NCI-H1417 treated with DMSO at 0.1 percent for 48 hours (cell line): ENCODE measurements at places on chromosomes 7 and 10.

GRCh38 chr10:115107830-115108229 is 14.7 kb downstream of the ATRNL1 start:
- DNase-seq = no peak

DNA sequence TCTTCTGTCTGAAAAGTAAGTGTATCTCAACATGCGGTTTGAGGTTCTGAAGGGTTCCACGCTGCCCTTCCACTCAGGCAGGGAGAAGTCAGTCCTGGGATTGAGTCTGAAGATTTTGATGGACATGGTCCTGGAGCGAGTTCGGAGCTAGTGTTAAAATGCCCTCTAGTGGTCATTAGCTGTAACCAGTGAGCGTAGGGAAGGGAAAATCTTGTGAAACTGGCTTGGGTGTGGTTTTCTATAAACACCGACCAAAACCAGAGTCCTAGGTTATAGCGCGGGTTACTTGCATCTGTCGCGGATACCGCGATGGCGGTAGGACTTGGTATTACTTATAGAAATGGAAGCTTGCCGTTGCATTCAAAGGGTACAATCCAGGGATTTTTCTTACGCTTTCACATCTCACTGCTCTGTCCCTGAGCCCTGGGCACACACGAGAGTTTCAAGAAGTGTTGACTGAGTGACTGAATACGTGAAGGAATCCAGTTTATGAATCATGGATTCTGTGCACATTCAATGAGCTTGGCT is 348.2 kb upstream of the C7orf33 start:
- peak; percentile 33 for DNase-seq

DNA sequence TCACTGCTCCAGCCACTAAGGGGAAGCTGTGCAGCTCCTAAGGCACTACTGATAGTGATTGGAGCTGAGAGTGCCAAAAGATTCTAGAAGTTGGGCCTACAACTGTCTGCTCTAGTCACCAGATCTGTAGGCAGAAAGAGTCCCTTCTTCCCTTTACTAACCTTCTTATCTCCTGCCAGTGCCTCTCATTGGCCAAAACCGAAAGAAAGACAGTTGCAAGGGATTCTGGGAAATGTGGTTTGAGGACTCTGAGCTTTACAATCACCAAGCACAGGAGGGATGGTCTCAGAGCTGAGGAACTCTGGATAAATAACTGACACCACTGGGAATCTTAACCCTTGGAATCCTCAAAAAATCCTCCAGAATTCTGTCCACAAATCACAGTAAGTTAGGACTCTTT is 615.8 kb downstream of the CCSER2 start:
- no peak for DNase-seq

GRCh38 chr10:89305766-89306433 is 4.1 kb downstream of the IFIT2 start:
- no peak for DNase-seq

DNA sequence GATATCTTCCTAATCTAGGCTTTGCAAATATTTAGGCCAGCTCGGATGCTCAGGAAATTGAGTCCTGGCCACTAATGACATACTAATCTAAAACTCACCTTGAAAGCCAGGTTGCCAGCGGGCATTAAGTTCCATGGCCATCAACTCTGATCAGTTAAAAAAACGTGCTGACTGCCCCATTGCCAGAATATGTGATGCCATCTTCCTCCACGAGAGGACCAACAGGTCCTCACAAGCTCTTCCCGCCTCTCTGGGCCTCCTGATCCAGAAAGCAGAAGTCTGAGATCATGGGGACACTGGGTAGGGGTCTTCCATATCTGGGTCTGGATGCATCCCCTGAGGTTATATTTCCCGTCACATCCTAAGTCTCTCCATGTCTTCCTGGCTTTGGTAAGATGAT is 311.3 kb downstream of the TCERG1L start:
- DNase-seq = no peak

GRCh38 chr7:50211130-50212015 is 93.1 kb upstream of the IKZF1 start:
- no peak for DNase-seq

DNA sequence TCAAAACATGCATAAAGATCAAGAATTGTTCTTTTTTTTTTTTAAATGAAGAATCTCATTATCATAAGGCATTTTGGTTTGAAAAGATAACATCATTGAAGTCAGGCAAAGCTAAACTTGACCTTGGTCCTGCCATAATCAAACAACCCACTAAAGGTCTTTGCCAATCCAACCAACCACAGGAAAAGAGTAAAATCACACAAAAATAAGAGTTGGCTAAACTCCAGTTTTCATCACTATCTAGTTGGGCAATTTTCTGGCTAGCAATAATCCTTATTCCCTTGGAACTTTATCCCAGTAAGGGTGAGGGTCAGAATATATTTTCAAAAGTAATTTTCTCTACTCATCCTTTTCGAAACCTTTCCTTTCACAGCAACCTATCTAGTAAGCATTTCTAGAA is 62.4 kb downstream of the HIBADH start:
- DNase-seq = no peak

DNA sequence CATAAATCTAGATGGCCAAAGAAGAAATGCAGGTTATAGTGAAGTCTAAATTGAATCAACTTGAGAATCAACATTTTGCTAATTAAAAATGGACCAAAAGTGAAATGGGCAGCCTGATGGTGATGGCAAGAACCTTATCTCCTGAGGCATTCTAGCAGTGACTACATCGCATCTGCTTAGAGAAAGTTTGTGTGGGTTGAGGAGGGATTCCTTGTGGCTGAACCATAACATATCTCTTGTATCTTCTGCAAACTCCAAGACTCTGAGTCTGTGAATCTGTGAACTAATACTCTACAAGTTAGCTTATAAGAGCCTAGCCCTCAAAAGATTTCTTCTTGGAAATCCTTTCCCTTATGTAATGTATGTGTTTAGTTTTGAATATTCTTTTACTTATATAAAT is 85.6 kb downstream of the PRKG1 start:
- no peak for DNase-seq

- no peak for DNase-seq
Measured at GRCh38 chr10:71378336-71379117, 18.2 kb upstream of the CDH23 start.

GRCh38 chr10:71246591-71247413 is 34.4 kb downstream of the UNC5B start:
- no peak for DNase-seq

DNA sequence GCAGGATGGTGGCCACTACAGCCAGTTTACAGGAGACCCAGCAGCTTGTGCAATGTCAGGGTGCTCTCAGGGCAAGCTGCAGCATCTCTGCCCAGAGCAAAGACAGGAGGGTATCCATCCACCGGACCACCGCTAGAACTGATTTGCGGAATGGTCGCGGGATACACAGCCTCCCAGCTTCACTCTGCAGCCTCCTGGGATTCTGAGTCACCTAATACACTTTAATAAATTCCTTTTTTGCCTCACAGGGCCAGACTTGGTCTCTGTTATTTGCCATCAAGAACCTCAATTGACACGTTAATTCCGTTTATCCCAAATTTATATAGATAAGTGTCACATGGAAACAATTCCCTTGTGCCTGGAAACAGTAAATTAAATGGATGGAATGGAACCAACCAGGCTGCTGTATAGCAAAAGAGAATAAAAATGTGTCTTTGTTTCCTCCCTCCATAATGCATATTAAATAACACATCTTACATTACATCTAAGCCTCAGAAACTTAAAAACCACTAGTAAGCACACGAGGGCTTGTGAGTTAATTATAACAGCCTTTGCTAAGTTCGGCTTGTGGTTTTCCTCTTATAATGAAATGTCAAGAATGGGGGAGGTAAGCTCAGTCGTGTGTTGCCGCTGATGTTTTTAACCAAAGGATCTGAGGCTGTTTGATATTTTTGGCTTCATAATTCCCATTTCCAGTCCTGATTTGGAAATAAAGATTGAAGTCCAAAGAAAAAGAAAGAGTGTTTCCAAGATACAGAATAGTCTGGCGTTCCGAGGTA is 52.1 kb downstream of the ADRB1 start:
- DNase-seq = no peak

- no peak for DNase-seq
Measured at GRCh38 chr10:33612116-33612515, 277.6 kb upstream of the NRP1 start.

DNA sequence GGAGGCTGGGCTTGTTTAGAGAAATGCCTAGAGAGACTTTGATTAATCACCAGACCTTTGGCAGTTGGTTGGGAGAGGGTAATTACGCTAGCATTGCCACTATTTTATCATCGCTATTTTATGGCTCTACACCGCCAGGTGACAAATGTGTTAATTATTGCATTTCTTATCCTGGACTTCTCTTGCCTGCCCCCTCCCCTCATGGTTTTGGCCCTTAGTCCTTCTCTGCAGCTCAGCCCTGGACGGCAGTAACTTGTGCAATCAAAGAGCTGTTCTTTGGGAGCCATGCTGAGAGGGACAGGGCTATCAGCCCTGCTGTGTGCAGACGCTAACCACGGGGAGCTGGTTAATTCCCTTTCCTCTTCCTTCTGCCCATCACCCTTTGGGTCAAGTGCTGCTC is 585.0 kb downstream of the AUTS2 start:
- peak; percentile 95 for DNase-seq

DNA sequence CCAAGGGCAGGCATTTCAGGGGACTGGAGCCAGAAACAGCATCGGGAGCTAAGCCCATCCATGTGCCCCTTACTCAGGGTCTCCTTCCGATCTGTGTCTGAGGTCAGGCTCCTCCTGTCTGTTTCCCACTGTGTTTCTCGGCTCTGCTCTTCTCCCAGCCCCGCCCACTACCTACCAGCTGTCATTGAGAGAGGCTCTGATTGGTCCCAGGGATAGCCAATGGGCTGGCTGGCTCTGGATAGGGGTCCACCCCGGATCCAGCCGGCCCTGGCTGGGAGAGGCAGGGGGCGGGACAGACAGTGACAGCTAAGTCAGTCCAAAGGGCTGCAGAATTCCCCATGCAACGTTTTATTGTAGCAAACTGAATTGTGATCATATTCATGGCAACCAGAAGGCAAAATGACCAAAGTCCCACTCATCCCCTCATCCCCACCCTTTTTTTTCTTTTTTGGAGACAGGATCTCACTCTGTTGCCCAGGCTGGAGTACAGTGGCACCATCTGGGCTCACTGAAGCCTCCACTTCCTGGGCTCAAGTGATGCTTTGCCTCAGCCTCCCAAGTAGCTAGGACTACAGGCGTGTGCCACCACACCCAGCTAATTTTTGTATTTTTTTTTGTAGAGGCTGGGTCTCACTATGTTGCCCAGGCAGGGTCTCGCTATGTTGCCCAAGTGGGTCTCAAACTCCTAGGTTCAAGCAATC is 76.3 kb downstream of the CLIP2 start:
- no peak for DNase-seq

GRCh38 chr7:71411475-71411874 is 279.5 kb downstream of the GALNT17 start:
- no peak for DNase-seq

GRCh38 chr10:43292755-43293676 is 26.2 kb upstream of the RASGEF1A start:
- no peak for DNase-seq

DNA sequence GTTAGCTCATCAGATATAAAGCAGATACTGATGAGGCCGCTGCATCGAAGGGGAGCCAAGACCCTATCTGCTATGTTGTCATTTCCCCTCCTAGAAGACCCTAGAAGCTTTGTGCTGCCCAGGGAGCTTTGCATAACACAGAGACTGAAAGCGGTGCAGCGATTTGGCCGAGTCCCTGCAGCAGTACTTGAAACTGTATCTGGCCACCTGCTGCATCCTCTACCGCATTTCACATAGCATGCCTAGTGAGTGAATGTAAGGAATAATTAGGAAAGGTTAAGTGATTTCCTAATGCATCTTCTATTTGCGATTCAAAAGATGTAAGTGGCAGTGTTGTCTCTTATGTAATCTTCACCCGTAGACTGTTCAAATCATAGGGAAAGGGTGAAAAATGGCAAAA is 106.7 kb downstream of the LRMDA start:
- no peak for DNase-seq

GRCh38 chr10:130025326-130025725 is 61.3 kb upstream of the EBF3 start:
- no peak for DNase-seq

GRCh38 chr7:140367528-140367927 is 30.8 kb downstream of the SLC37A3 start:
- DNase-seq = no peak

GRCh38 chr10:16570731-16571130 is 49.1 kb upstream of the C1QL3 start:
- no peak for DNase-seq

- DNase-seq = peak; percentile 80
Measured at GRCh38 chr7:111108496-111108895, 17.6 kb downstream of the LRRN3 start.

- DNase-seq = peak; percentile 2
Measured at GRCh38 chr7:1368682-1369571, 90.3 kb downstream of the MICALL2 start.

DNA sequence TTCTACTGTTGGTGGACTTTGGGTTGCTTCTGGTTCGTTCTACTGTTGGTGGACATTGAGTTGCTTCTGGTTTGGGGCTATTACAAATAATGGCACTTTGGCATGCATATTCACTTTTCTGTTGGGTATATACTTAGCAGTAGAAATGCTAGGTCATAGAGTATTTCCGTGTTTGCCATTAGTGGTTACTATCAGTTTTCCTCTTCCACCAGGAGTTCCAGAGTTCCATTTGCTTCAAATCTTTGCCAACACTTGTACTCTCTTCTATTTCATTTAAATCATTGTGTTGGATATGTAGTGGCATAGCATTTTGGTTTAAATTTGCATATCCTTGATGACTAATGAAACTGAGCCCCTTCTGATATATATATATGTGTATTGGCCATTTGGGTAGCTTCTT is 15.2 kb downstream of the UBE2D1 start:
- DNase-seq = no peak

DNA sequence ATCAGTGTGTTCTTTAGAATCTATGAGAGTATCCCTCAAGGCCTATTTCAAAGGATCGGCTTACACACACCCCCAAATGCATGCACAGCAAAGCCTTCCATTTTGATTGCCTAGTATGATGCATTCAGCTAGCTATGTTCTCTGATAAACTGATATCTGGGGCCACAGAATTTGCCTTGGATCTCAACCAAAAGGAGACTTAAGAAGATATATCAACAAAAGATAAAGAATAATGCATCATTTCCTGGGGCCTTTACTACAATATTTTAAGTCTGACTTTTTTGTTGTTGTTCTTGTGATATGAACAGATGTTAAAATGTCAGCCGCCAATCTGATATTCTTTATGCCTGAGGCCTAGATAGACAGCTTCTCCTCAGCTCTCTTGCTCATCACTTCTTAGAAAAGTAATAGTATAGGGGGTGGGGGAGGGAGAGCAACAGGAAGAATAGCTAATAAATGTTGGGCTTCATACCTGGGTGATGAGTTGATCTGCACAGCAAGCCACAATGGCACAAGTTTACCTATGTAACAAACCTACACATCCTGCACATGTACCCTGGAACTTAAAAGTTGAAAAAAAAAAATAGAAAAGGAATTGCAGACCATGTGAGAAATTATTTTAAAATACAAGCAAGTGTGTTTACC is 792.9 kb upstream of the GHITM start:
- no peak for DNase-seq

GRCh38 chr10:1672001-1672781 is 65.1 kb downstream of the ADARB2 start:
- DNase-seq = no peak

- DNase-seq = no peak
Measured at GRCh38 chr10:50398823-50399222, 147.5 kb upstream of the ASAH2 start.
